ENCODE measurements at places on chromosomes 3 and 15.

GRCh38 chr3:149992416-149993058 lies 21.8 kb upstream of the PFN2 start:
- DNase-seq: no peak

DNA sequence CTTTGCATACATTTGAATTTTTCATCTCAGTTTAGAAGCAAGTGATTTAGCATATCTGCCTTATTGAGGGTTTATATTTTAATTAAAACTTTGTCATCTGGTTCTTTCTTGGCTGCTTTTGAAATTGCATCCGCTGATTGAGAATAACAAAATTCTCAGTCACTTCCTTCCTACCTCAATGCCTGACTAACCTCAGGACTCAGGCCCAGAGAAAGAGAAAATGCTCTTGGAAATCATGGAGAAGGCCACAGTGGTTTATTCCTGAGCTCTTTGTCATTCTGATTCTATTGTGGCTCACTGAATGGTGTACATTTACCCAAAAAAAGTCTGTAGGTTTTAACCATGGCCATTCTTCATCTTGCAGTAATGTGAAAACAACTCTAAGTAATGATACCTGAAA lies 533.9 kb downstream of the TBL1XR1 start:
- no peak for DNase-seq

DNA sequence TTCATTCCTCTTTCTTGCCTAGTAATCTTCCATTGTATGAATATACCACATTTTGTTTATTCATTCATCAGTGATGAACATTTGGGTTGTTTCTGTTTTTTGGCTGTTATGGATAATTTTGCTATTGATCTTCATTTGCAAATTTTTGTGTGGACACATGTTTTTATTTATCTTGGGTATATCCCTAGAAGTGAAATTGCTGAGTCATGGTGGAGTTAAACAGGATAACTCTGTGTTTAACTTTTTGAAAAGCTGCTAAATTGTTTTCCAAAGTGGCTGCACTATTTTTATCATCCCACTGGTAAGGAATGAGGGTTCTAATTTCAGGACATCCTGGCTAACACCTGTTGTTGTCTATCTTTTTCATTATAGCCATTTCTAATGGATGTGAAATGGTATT lies 74.6 kb upstream of the ARL6 start:
- DNase-seq: no peak

DNA sequence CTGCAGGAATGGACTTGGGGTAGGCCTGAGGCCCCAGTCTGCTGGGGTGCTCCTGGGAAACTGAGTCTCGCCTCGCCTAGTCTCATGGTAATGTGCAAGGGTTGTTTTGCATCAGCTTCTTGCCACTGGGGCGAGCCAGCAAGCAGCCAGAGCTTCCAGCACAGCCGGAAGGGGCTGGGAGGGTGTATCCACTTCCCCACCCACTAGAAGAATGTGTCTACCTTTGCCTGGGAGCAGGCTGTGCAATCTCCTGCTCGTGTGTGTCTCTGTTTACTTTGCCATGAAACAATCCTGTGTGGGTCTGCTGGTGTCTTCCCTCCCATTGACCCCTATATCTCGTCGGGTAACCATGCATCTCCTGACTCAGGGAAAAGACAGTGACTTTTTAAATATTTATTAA lies 21.8 kb upstream of the ERICH6 start:
- no peak for DNase-seq

DNA sequence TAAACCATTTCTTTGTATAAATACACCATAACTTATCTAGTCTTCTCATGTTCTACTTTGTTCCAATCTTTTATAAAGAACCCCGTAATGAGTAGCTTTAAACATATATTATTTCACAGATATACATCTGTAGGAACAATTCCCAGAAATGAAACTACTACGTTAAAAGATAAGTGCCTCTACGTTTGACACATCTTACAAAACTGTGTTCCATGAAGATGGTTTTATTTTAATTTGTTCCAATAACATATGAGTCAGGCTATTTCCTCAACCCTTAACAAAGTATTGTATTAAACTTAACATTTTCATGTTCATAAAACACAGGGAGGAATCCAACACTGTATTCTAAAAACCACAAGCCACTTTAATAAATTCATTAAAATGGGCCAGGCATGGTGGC lies 52.9 kb downstream of the TRPM7 start:
- DNase-seq: no peak

DNA sequence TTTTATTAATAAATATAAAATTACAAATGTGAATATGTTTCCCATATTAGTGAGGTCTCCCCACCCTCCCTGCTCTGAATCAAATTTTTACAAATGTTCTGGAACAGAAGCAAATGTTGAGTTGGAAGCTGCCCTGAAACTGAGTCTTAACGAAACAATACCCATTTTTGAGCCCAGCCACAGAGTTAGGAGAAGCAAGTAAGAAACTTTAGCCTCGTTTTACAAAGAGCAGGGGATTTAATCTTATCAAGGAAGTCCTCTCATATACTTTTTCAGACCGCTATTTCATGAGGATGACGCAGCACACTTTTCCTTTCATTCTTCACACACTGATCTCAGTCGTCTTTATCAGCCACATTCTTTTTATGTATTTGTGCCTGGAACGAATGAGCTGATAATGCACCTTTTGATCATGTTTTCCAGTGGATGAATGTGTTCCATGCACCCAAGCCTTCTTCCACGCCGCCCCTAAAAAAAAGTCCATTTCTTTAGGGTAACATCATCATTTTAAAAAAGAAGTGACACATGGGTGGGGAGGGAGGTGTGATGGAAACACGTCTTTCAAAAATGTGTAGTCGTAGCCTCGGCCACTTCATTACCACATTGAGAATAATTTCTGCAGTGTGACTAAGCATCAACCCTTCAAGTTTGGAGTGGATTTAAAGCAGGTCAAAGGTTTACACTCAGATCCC lies 48.1 kb downstream of the SETMAR start:
- DNase-seq: peak; percentile 9

GRCh38 chr15:55829826-55830225 lies 86.9 kb upstream of the PRTG start:
- no peak for DNase-seq

GRCh38 chr15:27871078-27871901 lies 227.8 kb downstream of the OCA2 start:
- DNase-seq: no peak

DNA sequence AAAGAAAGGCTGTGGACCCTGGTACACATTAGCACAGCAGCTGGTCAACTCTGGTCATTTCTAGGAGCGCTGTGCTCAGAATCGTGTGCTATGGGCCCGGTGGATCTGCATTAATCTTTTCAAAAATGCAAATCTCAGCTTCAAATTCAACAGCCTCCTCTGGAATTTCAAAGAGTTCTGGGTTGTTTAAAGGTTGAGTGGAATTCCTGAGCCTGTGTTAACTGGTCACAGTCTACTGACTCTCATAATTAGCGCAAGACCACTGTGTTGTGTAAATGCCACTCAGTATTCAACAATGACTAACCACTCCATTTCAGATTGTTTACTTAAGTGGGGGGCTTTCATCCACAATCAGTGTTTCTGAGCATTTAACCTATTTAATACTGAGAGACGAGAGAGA lies 2.7 kb upstream of the ARNT2 start:
- DNase-seq: no peak

GRCh38 chr15:67118808-67119207 lies 53.4 kb downstream of the SMAD3 start:
- DNase-seq: no peak

GRCh38 chr3:134621854-134622253 lies 29.0 kb downstream of the KY start:
- no peak for DNase-seq

DNA sequence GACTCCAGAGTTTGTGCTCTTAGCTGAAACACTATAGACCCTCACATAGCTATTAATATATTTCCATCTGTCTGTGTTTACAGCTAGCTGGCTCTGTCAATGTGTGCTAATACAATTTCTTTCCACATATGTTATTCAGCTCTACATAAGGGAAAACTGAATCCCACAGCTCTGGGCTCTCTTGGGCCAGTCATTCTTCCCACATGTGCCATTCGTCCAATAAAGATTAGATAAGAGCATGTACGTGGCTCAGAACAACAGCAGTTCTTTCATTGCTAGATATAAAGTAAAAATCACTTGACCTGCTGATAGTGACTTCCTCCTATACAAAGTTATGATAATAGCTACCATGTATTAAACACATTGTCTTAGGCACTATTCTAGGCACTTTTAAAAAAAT lies 2.8 kb upstream of the ILDR1 start:
- DNase-seq: no peak

DNA sequence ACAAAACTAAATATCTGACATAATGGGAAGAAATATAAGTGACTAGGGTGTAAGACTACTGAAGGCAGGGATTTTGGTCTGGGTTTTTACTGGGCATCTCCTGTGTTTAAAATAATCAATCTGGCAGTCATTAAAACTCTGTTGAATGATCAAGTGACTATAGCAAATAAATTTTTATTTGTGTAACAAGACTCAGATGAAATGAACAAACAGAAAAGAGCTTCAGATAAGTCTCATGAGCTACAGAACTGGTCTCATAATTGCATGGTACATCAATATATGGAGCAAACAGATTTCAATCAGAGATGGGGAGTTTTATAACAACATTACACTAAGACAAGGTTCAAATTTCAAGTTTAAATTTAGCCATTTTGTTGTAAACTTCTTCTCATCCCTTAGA lies 372.5 kb downstream of the PLCL2 start:
- no peak for DNase-seq

DNA sequence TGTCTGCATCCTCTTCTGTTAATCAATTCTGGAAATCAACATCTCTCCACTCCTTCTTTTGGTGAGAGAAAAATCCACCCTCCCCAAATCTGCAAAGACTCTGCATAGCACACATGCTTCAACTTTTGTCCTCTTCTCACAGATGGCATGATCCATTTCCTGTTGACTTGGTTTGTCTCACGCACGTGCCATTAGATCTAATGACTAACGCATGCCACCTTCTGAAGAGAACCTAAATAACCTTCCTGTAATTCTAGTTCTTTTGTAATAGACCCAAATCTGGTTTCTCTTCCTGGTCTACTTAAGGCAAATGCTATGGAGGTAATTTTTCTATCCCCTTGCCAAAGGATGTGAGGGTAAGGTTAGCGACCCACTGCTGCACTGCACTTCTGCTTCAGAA lies 51.0 kb upstream of the ATOSA start:
- no peak for DNase-seq

- no peak for DNase-seq
Observed at GRCh38 chr15:85362436-85363081, 17.8 kb upstream of the AKAP13 start.

DNA sequence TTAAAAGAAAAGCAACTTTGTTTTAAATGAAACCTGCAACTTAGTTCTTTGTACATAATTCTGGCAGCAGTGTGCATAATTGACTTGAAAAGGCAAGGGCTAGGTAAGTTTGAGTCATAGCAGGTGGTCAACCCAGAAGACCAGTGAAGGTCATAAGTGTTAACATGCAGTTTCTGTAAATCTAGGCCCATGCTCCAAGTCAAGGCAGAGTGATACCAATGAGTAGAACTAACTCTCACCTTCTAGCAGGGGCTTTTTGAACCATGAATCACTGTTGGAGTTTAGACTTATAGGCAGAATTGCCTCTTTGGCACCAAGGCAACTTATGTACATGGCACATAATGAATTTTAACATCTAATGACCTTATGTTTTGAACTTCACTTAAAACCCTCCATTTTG lies 29.5 kb upstream of the IL20RB start:
- no peak for DNase-seq

DNA sequence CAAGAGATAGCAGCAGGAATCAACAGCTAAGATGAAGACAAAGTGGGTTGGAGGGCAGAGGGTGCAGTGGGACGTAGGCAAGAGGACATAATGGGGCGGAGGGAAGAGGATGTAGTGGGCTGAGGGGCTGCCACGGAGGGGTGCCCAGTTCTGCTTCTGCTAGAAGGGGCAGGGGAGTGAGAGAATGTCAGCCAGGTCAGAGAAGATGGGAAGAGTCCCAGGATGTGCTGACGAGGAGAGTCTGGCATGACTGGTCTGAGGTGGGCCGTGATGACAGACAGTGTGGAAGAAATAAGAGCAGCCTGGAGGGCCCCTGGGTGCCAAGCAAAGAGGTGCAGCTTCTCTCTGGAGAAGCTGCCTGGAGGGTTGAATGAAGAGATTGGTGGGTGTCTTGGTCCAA lies 4.0 kb downstream of the SPSB4 start:
- DNase-seq: no peak

DNA sequence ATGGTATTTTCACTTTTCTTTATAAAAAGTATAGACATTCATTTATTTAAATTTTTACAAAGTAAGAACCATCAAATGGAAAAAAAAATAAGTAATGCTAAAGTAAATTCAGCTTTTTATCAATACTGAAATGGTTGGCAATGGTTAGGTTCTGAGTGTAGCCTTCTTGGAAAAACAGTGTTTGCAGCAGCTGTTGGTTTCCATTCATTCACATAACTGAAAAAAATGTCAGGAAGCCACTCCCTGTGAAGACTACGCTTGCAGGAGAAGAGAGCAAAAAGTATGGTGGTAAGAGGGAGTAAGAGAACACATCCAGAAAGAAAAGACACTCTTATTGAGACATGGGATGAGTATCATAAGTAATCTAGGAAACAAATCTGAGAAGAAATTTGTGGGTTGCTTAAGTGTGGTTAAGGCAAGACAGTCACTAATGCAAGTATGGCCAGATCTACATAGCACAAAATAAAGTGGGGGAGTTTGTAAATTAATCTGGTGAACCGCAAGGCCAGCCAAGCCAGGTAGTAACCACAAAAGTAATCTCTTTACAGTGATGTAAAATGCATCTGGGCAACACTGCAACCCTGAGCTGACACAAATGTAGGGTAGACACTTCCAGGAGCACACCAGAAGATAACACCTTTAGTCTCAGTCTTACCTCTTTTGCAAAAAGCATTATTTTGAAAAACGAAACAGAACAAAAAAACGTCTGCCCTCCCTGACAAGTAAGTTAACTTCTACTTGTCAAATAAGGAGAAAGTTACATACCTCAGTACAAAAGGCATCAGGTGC lies 133.7 kb downstream of the IGSF11 start:
- no peak for DNase-seq

DNA sequence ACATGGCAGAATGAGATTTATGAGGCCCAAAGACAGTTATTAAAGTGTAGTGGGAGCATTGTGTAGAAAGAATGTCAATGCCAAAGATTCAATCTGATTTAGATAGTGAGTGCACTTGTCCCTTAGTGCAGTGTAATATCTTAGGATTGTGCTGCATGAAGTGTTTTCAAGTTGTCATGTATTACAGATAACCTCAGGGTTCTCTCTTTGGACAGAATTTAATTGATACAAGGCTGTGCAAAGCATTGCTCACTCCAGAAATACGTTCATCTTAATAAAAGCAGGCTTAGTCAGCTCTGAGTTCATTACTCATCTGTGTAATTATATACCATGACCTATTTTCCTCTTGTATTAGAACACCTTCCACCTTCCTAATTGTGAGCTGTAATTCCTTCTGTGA lies 16.0 kb upstream of the GPR171 start:
- DNase-seq: no peak

- DNase-seq: no peak
Observed at GRCh38 chr3:30996467-30996866, 102.0 kb upstream of the GADL1 start.

DNA sequence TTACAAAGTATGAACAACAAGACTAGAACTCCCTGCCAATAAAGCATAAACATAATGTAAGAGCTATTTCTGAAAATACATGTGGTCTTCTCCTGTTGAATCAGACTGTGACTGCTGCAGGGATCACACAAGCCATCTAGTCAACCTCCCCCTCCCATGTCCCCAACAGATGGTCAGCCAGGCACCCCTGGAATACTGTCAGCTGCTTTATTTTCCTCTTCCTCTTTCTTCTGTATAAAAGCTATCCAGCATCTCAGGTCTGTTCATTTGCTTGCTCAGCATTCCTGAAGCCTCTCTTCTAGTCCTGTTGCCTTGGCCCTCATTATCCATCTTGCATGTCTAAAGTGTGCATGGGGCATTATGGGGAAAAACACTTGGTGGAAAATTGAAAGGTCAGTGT lies 6.5 kb upstream of the MINDY4B start:
- no peak for DNase-seq

Data from stimulated activated CD8-positive, alpha-beta memory T cell treated with anti-CD3 and anti-CD28 coated beads, Interleukin-4, amount 100 ng/mL, for 4 hours (primary cell).